ENCODE measurements at places on chromosomes 11 and 22.
A peak's percentile ranks its signal among the peaks of the same experiment; 100 is the strongest.

DNA sequence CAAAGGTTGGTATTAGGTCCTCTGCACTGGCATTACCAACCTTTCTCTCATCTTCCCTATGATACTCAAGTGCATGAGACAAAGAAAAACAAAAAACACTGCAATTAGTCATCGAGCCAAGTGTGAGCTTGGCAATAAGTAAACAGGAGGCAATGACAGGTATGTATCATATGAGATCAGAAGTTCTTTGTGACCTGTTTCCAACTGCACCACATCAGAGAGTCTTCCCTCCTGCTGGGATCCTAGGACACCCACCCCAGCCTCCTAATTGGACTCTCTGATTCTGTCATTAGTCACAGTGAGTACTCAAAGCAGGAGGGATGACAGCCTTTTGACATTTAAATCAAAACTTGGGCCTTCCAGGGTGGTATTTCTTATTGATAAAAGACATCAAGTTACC is 7.8 kb upstream of the JAML start:
- DNase-seq, result no peak

DNA sequence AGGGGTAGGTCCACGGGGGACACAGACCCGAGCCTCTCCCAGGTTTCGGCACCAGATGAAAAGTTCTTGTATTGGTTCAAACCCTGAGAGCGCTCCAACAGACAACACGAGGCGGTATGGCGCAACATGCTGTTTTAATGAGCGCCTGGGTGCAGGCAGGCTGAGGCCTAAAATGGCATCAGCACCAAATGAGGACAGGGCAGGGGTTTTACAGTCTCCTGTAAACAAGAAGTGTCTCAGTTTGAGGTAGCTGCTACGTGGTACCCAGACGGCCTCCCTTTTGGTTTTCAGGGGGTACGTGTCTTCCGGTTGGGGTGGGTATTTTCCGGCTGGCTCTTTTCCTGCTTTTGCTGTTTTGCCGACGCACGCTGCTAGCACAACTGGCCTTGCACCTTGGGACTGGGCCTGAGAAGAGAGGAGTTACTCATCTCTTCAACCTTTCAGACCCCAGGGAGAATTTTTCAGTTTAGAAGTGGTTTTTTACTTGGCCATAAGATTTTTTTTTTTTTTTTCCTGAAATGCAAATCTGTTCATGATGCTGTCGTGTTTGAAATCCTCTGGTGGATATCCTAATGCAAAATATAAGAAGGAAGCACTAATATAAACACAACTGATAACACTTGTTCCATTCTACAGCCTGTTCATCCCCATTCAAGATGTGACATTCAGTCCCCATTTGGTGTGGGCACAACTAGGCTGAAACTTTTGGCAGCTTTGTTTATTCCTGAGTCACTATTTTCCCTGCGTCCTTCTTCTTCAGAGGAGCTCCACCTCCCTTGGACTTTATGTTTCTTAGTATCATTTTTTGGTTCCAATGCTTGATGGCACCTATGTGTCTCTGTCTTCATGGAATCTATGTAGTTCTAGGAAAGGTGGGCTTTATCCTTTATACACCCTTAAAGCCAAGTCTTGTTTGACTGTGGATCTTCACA is 6.5 kb downstream of the PPFIBP2 start:
- DNase-seq, result no peak

DNA sequence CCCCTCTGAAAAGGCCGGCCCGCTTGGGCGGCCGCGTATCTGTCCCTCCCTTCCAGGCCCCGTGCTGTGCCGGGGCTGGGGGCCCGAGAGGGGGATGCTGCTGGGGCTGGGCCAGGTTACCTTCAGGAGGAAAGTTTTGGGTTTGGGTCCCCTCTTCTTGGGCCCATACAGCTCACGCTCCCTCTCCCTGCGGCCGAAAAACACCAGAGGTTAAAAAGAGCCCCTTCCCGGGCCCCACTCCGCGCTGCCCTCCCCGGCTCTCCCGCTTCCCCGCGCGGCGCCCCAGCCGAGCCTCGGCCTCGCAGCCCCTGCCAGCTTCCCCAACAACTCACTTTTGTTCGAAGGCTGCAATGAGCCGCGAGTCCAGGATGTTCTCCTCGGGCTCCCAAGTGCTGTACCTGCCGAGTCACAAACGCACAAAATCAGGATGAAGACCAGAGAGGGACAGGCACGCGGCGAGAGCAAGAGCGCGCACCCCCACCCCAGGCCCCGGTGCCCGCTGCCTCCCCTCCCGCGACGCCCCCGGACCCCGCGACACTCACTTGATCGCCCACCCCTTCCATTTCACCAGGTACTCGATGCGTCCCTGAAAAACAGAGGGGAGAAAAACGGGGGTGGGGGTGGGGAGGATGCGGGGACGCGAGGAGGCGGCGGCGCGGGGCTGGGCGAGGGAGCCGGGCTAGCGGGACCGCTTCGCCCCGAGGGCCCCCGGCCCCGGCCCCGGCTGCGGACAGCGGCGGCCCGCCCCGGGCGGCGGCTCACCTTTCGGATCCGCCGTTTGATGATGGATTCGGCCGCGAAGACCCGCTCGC is 450 bp downstream of the CBX6 start:
- DNase-seq, result no peak

DNA sequence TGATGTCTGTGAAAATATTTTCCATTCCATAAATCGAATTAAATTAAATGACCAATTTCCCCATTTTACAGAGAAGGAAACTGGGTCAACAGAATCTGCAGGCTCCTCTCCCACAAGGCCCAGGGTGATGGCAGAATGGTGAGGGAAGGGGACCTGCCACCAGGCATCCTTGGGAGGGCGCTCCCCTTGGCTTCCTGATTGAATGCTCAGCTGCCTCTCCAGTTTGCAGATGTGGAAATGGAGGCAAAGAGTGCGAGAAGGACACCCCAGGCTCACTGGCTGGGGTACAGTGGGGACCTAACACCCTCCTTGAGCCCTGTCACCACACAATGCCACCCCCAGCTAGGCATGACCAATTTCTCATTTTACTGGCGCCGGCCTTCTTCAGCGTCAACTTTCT is 28.5 kb upstream of the CSNK1E start:
- no peak for DNase-seq

DNA sequence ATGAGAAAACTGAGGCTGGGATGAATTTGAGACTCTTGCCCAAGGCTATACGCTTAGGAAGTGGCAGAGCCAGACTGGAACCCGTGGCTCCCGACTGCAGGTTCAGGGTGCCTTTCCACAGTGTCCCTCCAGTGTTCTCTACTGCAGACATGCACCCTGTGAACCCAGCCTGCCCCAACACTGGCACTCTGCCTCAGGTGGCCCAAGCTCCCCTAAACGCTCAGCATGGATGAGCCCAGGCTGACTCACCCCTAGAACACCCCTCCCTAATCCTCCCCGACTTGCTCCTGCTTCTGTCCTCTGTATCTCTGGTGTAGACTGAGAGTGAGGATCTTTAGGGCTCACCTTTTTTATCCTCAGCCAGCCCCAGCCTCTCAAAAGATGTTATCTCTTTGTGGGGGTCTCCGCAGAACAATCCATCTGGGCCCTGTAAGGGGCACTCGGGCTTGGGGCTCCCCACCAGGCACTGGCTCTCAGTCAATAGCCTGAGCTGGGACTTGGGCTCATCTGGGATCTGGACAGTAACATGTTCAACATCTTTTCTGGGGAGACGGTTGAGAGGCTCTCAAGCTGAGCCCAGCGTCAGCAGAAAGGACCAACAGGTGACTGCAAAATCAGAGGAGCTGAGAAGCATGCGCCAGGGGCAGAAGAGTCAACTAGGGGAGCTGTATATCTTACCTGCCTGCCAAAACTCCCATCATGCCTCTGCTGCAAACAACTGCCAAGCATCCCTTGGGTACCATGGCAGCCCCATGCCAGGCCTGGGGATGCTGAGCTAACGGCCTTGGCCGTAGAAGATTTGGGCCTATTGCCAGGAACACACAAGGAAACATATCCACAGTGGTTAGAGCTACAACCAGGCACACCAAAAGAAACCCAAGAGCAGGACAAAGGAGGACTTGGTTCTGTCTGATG is 176.2 kb downstream of the BUD13 start:
- no peak for DNase-seq

GRCh38 chr11:118623269-118623655 is 15.8 kb downstream of the PHLDB1 start:
- no peak for DNase-seq

- no peak for DNase-seq
Measured at GRCh38 chr11:112822478-112823274, 138.5 kb upstream of the NCAM1 start.

DNA sequence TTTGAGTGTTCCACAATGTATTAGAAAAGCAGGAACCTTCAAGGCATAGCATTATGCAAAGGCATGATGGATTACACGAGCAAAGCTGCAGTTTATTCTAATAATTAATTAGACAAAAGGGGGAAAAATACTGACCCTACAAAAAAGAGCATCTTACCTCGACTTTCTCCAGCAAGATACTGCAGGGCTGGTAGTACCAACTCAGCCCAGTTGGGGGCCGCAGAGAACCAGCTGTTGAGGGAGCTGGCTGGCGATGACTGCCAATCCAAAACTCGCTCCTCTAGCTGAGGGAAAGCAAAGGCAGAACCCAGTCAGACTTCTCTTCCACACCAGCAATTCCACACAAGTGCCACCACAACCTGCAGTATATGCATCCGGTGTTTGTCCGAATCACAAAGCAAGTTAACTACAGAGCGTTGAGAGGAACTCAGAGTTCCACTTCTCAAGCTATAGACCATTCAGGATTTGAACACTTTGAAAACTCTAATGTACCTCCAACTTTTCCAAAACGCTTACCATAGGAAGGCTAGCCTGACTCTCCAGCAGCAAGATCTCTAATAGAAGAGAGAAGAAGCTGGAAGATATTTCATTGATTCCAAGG is 13.7 kb downstream of the NFRKB start:
- DNase-seq, result peak; percentile 14

- no peak for DNase-seq
Measured at GRCh38 chr11:18367431-18367830, 26.9 kb upstream of the LDHA start.

- DNase-seq, result no peak
Measured at GRCh38 chr11:78840623-78841022, 266.0 kb upstream of the NARS2 start.

DNA sequence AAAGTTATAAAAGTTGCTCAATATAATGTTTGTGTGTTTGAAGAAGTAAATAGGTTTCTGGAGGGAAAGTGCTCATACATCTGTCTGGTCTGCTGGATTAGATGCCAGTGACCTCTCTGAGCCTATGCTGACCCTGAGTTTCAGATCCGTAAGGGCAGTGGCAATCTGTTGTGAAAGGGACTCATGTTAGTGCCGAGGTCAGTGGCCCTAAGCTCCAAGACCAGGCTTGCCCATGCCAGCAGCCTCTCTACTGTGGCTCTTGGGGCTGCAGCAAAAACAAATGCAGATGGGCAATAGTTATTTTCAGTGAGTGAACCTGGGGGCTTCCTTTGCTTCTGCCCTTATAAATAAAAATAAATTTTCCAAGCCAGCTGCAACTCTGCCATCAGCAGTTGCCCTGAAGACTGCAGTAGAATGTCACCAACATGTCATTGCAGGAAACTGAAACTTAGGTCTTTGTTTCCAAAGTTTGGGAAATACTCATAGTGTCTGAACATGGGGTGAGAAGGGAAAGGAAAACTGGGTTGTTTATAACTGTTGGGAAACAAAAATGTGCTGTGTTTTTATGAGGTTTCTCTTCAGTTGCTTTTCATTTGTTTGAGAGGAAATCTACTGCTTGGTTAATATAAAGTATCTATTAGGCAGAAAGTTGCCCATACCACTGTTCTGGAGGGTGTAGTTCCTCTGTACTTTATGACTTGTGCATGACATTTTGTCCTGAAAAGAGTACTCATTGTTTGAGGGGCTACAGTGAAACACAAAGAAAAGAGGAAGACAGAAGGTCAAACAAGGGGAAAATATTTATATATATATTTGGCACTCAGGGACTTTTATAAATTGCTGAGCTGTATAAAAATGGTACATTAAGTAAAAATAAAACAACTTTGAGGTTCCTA is 9.5 kb upstream of the MS4A4E start:
- no peak for DNase-seq

GRCh38 chr11:122140500-122140899 is 24.5 kb upstream of the BLID start:
- DNase-seq, result no peak

Data from effector CD8-positive, alpha-beta T cell (primary cell).